H9 (cell line): ENCODE measurements at places on chromosomes 5 and 9.

DNA sequence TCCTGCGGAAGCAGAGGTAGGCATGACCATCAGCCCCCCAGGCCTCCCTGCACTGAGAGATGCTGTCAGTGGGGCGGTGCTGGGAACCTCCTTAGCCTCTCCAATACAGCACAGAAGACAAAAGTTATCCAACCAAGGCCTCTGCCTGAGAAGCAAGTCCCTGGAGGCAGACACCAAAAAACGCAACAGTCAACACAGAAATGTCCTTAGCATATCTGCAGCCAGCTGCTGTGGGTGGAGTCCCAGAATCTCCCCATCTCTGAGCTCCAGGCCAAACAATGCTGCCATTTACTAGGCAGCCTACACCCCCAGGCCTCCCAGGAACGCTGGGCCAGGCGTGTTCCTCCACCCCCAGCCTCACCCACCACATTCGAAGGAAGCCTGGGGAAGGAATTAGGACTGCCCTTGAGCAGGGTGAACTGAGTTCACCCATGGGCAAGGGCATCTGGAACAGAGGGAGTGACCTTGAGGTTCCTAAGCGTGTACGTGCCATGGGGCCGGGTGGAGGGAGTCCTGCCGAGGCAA lies 43.7 kb downstream of the STK10 start:
- DNase-seq = no peak

DNA sequence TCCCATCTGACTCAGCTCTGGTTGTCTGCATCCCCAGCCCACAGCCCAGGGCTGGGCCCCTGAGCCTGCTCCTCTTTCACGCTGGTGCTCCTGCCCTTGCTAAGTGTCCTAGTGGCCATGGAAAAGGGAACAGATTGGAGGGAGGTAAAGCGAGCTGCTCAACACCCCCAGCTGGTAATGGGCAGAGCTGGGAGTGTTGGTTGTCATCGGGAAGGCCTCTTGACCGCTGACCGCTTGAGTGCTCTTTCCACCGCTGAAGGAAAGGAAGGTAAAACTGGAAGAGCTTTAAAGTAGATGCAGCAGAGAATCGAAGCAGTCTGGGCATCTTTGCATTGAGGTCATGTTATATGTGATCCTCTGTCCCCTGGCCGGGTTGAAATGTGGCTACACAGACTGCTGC lies 60.2 kb downstream of the CRB2 start:
- no peak for DNase-seq

DNA sequence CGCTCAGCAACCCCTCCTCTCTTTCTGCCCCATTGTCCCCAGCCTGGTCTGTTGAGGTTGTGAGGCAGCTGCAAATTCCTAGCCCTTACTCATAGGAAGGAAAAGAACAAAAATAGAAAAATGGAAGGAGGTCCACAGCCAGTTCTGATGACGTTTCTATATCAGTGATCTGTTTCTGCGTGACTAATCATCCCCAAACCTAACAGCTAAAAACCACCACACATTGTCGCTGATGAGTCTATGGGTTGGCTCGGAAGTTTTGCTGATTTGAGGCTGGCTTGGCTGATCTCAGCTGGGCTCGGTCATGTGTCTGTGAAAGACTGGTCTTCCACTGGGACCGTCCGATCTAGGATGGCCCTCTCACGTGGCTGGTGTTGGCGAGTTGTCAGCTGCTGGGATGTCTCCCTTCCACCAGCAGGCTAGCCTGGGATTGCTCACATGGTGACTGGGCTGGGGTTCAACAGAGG lies 200.6 kb upstream of the ZNF618 start:
- no peak for DNase-seq

- no peak for DNase-seq
Observed at GRCh38 chr5:35115920-35116319, 68.2 kb upstream of the AGXT2 start.

GRCh38 chr5:154276973-154277331 lies 86.4 kb downstream of the GALNT10 start:
- DNase-seq = no peak

DNA sequence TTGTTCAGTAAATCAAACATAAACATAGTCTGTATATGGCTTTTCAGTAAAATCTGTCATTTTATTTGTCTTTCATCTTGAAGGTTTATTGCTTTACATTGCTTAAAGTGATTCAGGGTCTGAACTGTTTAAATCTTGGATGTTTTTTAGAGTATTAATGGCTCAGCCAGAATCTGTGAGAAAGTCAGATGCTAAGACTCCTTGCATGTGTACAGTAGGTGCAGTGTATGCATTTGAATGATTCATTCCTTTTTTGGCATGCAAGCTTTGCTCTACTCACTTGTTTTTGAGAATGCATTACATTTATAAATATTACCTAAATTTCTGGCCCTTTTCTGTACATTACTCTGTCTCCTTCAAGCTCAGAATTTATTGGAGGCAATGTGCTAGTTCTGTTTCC lies 271.0 kb upstream of the RIOK2 start:
- no peak for DNase-seq

- DNase-seq = no peak
Observed at GRCh38 chr9:68961587-68961986, 52.3 kb downstream of the PRKACG start.

GRCh38 chr5:123156577-123157296 lies 67.7 kb downstream of the PRDM6 start:
- DNase-seq = no peak

- DNase-seq = no peak
Observed at GRCh38 chr5:80607832-80608231, 37.8 kb upstream of the ANKRD34B start.

DNA sequence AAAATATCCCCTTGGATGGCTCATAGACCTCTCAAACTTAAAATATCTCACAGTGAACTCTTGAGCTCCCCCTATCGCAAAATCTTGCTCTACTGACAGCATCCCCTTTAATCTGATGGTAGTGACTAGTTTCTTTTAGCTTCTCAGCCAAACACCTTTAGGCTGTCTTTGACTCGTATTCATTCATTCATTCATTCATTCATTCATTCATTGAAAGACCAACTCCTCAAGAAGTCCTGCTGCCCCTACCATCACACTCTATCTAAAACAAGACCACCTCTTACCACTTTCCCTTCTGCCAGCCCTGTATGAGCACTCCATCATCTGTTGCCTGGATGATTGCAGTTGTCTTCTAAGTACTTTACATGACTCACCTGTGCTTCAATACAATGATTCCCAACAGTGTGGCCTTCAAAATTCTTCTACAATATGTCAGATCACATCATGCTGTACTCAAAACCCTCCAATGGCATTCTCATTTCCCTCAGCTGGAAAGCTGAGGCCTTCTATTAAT lies 46.8 kb downstream of the ITGA2 start:
- no peak for DNase-seq

GRCh38 chr9:13110766-13111417 lies 168.6 kb downstream of the MPDZ start:
- no peak for DNase-seq

- DNase-seq = no peak
Observed at GRCh38 chr5:148806520-148806931, 19.9 kb upstream of the ADRB2 start.

- no peak for DNase-seq
Observed at GRCh38 chr9:78525986-78526560, 229.1 kb downstream of the PSAT1 start.

- no peak for DNase-seq
Observed at GRCh38 chr5:165739079-165739741, 2233.8 kb downstream of the MAT2B start.

DNA sequence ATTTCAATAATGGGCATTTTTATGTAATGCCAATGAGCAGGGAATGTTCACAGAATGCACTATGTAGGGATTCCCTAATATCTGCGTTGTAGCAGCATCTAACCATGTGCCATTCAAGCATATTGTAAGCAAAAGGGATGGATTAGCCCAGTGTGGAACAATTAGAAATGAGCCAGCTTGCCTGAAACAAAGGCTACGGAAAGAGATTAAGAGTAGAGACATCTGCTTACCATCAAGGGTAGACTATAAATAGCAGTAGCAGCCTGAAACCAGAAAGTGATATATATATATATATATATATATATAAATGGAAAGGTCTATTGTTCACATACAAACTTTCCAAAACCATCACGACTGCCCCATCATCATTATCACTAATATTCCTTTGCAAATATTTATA lies 31.9 kb upstream of the CEP120 start:
- DNase-seq = no peak

DNA sequence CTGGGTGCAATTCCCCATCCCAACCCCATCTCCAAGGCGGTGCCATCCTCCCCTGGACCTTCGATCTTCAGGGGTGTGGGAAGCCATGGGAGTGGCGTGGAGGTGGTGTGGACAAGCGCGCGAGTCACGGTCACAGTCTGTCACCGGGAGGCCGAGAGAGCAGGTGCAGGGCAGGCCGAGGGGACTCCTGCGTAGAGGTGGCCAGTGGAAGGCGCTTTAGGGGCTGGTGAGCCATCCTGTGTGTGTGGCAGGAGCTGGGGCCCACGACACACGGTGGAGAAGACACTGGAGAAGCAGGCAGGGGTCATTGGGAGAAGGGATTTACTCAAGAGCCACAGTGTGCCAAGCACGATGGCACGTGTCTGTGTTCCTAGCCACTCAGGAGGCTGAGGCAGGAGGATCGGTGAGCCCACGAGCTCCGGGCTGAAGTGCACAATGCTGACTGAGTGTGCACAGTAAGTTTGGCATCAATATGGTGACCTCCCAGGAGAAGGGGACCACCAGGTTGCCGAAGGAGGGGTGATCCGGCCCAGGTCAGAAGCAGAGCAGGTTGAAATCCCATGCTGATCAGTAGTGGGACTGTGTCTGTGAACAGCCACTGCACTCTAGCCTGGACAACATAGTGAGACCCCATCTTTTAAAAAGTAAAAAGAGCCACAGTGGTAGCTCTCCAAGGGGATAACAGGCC lies 145.1 kb upstream of the PHYKPL start:
- DNase-seq = no peak
